ENCODE measurements at places on chromosomes 7 and 10. TPM values are rescaled to one million over a fixed set of nuclear protein-coding genes. Genes with fewer than 3 reads are reported as not detected.

The NPTX2 gene
- not detected for total RNA-seq

The SLC26A5 gene
- total RNA-seq, result not detected

The PPP1R17 gene
- not detected for total RNA-seq

The OR6V1 gene
- total RNA-seq, result not detected

The TIMM23B gene
- total RNA-seq, result 8.1 TPM

The HMX2 gene
- total RNA-seq, result not detected

The LIPN gene
- not detected for total RNA-seq

All from H4 (cell line).